Skin of body (tissue), 3 donors: ENCODE measurements at places on chromosomes 2 and 18.

GRCh38 chr2:25276569-25277465 lies 64.9 kb downstream of the DNMT3A start:
- no peak for DNase-seq

- peak; percentile 16 for DNase-seq
These were observed 62.0 kb upstream of the POMC start for GRCh38 chr2:25230198-25230947.

DNA sequence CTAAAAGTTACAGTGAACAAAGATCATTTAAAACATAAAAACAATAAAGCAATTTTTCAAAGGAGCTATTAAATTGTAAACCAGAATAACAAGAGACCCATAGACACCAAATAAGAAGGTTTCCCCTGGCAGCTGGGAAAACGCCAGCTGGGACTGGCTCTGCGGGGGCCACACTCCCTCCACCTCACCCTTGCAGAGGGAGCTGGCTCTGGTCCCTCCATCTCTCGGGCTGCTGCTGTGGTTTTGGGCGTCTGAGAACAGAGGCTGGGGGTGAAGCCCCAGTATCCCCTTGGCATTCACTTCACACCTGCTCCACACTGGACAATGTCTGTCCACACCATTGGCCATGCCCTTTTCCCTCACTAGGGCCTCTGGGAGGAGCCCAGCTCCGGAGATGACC lies 62.1 kb upstream of the OTOS start:
- DNase-seq: no peak

DNA sequence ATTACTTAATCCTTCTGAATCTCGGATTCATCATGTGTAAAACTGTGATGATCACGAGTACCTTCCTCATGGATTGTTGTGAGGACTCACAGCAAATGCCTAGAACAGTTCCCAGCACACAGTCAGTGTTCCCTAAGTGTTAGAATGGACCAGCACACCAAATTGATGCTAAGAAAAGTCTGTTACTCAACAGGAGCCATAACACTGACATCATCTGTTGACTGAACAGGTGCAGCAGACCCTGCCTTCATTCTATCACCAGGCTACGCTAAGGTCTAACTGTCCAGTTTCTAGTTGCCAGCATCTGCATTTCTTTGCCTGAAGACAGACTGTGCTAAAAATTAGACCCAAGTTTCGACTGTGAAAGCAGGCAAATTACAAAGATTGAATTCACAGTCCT lies 18.6 kb downstream of the DTNB start:
- no peak for DNase-seq

DNA sequence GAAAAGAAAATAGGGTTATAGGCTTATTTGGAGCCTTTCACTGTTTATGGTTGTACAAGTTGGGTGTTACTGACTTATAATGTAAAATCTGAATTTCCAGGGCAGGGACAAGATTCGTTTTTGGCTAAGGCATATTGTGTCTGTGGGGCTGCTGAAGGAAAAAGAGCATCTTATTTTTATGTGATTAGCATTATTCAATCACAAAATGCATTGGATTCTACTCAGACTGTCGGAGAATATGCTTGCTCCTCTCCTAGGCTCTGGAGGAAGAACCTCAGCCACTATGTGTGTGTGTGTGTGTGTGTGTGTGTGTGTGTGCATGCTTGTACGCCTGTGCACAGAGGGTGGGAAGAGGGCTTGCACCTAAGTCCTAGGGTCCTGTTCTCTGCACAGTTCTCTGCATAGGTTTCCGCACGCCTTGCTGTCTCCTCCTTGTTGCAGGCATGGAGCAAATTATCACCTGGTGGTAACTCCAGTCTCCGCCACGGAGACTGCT lies 44.3 kb downstream of the AGAP1 start:
- no peak for DNase-seq

- peak; percentile 15 for DNase-seq
These were observed 545 bp upstream of the CDCA7 start for GRCh38 chr2:173354073-173354581.

DNA sequence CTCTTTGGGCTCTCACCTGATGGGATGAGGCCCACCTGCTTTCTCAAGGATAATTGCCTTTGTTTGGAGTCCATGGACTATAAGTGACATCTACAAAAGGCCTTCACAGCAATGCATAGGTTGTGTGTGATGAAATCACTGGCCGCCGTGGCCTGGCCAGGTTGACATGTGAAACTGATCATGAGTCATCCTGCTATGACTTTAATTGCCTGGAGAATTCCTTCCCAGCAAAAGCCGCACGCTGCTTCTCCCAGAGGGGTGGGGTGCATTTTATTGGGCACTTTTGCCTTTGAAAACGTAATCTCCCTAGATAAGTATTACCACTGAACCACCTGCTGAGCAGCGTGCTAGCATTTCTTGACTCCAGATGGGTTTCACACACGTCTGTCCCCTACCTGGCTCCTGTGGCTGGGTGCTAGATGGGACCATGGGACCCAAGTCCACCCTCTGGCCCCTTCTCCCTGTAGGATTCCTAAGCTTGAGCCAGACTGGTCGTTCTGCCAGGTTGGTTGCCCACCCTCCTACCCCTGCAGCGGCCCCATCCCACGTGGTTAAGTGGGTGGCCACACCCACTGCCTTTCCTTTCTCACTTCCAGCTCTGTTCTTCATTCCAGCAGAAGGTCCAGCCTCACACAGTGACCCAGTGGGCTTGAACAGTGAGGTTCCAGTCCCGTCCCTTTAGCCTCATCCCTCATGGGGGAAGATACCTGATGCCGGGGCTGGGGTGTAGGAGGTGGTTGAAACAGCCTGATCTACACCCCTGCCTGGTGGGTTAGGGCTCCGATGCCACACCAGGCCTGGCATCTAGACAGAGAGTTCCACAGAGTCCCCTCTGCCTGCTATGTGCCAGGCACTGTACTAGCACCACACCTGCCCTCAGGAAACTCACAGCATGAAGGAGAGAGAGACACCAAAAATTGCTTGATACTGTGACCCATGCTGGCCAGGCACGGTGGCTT lies 89.6 kb downstream of the GBX2 start:
- DNase-seq: no peak

GRCh38 chr2:224966613-224967012 lies 75.7 kb downstream of the DOCK10 start:
- no peak for DNase-seq

GRCh38 chr2:136151021-136151971 lies 33.3 kb upstream of the CXCR4 start:
- DNase-seq: no peak

GRCh38 chr2:67169417-67170140 lies 227.6 kb upstream of the ETAA1 start:
- no peak for DNase-seq

DNA sequence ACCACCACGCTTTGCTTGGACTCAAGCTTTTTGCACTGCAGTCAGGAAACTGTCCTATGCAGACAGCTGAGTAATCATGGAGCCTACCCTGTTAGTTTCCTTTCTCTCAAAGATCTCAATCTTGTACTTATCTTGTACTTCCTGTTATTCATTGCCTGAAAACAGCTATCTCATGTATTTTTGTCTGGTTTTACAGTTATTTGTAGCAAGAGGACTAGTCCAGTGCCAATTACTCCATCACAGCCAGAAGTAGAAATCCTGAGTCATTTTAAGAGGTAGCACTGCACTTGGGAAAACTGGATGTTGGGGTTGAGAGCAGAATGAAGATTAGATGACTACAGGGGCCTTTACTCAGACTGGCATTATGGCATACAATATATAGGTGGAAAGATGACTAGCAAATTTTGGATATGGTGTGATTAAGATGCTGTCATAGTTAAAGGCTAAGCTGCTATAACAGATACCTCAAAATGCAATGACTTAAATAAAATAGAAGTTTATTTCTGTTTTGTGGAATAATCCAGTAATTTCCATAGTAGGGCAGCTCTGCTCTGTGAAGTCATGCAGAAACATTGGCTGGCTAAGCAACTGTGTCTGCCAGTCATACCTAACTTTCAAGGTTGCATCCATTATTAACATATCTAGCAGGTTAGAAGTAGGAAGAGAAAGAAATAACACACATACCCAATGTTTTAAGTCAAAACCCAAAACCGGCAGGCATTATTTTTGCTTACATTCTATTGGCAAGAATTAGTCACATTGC lies 21.1 kb upstream of the CHMP3 start:
- no peak for DNase-seq

DNA sequence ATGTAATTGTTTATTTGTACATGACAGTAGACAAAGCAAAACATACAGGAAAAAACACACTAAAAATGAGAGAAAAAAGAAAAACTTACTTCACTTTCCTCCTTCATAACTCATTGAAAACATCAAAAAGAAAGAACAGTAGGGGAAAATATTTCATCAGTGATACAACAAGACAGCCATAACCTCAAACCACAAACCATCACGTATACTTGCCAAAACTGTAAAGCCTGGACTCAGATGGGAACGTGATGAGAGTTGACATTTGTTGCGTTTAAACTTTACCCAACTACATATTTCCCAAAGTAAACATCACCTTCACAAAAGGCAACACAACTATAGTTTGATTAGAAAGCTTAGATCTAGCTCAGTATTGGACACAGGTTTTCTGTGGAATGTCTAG lies 278.2 kb upstream of the COL3A1 start:
- DNase-seq: no peak
